Stimulated activated CD8-positive, alpha-beta memory T cell treated with anti-CD3 and anti-CD28 coated beads, Interleukin-7, amount 100 ng/mL, for 24 hours (primary cell): ENCODE measurements at places on chromosomes 2 and 18.

GRCh38 chr18:76457957-76458356 is 37.1 kb downstream of the ZNF516 start:
- DNase-seq = no peak

DNA sequence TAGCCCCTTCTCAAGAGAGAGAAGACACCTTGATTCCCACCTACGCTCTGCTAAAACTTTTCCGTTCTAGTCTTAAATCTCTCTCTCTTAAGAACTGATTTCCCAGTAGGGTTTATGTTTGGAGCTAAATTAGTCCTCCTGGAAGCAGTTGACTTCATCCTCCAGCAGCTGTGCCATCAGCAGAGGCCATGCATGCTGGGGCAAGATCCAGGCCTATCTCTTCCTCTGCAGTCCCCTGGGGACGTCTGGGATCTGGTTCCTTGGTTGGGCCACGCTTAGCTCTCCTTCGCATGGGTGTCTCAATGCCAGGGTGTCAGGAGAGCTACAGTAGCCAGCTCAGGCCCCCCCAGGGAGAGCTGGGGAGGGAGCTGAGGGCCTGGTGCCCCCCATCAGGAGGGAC is 49.7 kb downstream of the HPCAL1 start:
- DNase-seq = no peak

GRCh38 chr2:179950391-179950790 is 56.7 kb downstream of the CWC22 start:
- DNase-seq = no peak

DNA sequence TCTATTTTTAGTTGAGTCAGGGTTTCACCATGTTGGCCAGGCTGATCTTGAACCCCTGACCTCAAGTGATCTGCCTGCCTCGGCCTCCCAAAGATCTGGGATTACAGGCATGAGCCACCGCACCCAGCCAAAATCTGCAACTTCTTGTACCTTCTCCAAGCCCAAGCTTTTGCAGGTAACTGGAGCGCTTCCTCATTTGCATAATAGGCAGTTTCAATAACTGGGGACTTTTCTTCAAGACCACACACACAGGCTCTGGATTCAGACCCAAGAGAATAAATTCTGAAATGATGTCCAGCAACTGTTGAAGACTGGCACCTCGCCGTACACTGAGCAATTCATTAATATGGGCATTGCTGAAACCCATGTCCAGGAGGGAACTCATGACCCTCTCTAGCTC is 2.8 kb downstream of the MTERF4 start:
- no peak for DNase-seq

DNA sequence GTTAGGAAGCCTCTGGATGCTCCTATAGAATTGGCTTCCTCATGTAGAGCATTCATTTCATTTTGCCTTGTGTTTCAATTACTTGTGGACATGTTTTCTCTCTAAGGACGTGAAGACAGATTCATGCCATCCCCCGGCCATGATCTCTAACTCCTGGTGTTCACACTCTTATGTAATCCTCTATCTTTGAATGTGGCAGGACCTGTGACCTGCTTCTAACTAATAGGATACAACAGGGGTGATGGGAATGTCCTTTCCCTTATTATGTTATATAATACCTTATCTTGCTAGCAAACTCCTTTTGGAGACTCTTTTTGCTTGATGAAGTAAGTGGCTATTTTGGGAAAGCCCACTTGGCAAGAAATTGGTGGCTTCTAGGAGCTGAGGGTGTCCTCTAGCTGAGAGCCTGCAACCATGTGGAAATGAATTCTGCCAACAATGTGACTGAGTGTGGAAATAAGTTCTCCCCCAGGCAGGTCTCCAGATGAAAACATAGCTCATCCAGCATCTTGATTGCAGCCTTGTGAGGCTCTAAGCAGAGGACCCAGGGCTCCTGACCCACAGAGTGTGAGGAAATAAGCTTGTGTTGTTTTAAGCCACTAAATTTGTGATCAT is 13.8 kb downstream of the DPYSL5 start:
- DNase-seq = no peak

- no peak for DNase-seq
Observed at GRCh38 chr18:76232779-76233178, 262.3 kb downstream of the ZNF516 start.

DNA sequence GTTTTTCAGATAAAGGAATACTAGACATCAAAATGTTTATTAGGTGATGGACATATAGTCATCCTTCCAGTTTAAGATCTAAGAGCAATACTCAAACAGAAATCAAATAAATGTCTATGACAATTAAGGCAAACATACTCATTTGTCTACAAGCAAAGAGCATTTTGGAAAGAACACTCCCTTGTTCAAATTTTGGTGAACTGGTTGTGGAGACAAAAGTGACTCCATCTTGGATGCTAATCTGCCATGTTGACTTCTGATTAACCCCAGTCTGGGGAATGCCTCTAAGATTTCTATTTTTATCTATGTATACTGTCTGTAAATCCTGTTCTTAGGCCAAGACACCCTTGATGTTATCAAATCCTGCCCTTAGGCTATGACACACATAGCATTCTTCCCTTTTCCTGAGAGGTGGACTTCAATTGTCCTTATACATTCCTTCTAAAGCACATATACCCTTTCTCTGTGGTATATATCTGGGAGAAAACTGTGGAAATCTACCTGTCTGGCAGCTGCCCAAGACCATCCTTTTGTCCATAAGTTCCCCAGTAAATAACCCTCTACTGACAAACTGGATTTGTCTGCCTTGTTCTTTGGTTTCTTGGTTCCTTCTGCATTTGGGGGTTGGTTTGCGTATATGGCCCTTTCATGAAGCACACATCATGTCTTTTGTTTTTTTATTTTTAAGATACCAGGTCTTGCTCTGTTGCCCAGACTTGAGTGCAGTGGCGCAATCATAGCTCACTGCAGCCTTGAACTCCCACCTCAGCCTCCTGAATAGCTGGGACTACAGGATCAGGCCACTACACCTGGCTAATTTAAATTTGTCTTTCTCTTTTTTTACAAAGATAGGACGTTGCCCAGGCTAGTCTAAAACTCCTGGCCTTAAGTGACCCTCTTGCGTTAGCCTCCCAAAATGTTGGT is 12.5 kb upstream of the PLEKHM3 start:
- DNase-seq = no peak

DNA sequence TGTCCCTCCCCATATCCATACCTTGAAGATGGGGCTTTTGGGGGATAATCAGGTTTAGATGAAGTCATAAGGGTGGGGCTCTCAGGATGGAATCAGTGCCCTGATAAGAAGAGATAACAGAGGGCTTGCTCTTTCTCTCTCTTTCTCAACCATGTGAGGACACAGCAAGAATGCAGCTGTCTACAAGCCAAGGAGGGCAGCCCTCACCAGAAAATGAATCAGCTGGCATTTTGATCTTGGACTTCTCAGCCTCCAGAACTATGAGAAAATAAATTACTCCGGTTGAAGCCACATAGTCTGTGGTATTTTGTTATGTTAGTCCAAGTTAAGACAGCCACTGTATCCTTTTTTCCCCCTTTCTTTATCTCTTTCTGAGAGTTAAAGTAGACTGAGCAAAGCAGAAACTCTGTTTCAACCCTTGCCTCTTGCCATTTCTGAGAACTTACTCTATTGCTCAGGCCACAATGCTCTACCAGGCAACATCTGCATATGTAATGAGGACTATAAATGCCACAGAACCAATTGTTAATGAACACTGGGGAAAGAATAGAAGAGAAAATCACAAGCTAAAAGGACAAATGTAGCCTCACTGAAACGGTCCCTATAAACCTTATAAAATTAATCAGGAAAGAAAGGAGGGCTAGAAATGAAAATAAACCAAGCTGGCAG is 56.9 kb downstream of the SRBD1 start:
- no peak for DNase-seq

GRCh38 chr2:133674433-133675331 is 106.4 kb upstream of the NCKAP5 start:
- DNase-seq = no peak

DNA sequence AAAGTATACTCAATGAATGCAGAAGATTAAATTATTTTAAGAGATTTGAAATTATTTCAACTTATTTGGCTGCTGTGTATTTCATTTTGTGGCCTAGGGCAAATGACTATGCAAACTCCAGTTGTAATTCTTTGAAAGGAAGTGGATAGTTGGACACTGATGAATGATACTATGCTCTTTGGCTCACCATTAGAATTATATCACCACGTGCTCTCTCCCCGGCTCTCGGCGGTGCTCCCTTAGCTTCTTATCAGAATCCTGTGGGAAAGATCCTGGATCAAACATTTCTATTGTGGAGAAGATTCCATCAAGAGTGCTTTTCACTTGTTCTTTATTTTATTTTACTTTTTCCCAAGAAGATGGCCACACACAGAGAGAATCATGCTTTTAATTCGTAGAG is 55.2 kb downstream of the ADCYAP1 start:
- no peak for DNase-seq

GRCh38 chr2:68425503-68425902 is 41.6 kb downstream of the FBXO48 start:
- no peak for DNase-seq

DNA sequence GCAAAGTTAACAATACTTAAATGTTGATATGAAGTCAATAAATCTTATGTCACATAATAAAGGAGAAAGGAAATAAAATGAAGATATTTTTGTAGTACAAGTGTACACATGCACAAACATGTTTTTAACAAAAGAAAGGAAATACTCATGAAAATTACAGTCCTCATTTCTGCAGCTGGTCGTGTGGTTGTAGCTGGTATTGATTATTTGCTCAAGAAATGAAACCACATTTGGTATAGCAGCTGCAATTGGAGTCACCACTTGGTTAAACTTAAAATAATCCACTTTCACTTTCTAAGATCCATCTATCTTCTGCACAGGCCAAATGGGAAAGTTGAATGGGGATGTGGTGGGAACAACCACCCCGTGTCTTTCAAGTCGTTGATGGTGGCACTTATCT is 580.5 kb upstream of the NRXN1 start:
- no peak for DNase-seq

GRCh38 chr2:153834662-153835061 is 37.1 kb upstream of the GALNT13 start:
- DNase-seq = no peak

GRCh38 chr2:190551928-190552327 is 17.4 kb upstream of the NEMP2 start:
- no peak for DNase-seq

DNA sequence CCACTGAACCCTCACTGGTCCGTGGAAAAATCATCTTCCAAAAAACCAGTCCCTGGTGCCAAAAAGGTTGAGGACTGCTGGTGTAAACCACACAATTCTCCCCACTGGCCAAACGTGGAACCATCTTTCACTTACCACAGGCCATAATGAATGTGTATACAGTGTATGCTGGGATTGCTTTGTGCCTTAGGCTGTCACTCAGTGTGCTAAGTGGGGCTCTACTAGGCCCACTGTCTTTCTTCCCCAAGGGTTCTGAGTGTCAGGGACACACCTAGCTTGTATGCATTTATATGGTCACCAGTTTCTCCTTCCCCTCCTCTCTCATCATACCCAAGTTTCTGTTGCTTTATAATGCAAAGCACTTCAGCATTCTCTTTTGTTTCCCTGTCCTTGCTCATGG is 27.2 kb downstream of the SCYGR8 start:
- DNase-seq = no peak

GRCh38 chr2:221554769-221555493 is 17.2 kb downstream of the EPHA4 start:
- no peak for DNase-seq

GRCh38 chr2:137689549-137689948 is 274.7 kb upstream of the HNMT start:
- DNase-seq = no peak

- no peak for DNase-seq
Observed at GRCh38 chr2:95314964-95315611, 17.9 kb downstream of the KCNIP3 start.

- no peak for DNase-seq
Observed at GRCh38 chr18:80068571-80069272, 34.5 kb downstream of the RBFA start.

DNA sequence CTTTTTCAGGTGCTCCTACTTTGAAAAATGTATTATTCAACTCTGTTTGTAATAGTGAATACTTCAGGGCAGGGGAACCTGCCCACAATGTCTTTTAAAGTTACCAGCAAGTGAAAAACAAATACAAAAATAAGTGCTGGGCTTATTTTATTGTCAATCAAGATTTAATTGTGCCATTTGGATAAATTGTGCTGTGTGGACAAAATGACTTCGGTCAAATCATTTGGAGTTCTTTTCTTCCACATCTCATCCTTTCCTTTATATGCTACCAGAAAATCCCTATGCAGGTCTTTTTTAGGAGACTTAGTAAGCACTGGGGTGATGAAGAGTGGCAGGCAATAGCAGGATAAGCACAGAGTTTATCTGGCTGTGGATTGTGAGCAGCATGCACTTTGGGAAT is 63.9 kb downstream of the NYAP2 start:
- DNase-seq = no peak

DNA sequence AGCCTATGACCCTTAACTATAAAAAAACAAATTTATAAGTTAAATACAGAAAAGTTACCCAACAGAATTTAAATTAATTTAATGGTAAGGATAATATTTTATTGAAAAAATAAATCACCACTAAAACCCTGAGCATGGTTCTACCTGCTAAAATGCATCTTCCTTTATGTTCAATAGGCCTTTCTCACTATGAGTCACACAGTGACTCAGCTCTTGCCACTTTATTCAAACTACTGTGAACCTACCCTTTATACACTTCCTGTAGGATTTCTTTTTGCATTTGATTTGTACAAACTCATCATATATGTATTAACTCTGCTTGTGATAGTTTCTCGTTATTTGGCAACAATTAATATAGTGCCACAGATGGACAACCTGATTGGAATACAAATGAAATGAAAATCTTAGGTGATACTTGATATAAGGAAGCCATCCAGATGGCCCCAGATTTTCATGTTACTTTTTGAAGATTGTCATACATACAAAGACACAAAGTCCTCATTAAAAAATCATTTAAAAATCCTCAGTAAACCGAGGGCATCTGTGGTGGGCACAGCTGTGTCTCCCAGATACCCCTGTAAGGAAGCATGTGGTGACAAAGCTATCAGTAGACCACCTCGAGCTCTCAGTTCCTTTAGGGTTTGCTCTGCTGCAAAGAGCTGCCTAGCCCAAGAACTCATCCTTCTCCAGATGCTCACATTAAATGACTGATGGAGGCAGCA is 55.2 kb upstream of the COBLL1 start:
- no peak for DNase-seq

DNA sequence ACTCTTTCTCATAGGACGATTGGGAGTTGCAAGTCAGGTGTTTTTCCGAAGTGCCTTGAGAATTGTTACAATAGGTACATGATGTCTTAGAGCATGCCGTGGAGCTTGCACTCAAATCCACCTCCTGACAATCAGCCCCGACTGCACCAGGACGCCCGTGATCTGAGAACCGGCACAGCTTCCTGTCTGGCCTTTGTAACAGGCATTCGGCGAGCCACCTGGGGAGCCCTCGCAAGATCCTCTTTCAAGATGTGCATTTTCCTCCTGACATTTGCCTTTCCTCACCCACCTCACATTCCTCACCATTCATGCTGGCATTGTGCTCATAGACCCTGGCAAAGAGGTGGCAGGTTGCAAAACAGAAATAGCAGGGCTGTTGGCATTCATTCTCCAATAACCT is 427.3 kb downstream of the GALR1 start:
- DNase-seq = no peak
